ENCODE measurements at places on chromosomes 1 and 21.

DNA sequence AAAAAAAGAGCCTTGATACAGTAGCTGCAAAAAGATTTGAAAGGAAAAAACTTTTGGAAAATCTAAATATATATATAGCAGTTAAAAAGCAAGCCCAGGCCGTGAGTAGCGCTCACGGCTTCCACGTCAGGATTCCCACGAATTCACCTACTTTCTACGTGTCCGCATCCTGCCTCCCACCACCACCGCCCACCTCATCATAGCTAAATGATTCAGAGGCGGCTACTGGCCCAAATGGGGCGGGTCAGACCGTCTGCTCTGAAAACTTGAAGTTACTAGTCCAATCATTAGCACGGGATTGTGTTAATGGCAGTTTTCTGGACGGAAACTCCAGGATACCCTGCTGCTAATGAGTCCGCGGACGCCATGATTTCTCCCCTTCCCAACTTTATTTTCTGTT, 1.3 kb upstream of the CCSAP start:
- DNase-seq, result no peak

GRCh38 chr1:9361630-9362260, 69.1 kb downstream of the SPSB1 start:
- DNase-seq, result no peak

DNA sequence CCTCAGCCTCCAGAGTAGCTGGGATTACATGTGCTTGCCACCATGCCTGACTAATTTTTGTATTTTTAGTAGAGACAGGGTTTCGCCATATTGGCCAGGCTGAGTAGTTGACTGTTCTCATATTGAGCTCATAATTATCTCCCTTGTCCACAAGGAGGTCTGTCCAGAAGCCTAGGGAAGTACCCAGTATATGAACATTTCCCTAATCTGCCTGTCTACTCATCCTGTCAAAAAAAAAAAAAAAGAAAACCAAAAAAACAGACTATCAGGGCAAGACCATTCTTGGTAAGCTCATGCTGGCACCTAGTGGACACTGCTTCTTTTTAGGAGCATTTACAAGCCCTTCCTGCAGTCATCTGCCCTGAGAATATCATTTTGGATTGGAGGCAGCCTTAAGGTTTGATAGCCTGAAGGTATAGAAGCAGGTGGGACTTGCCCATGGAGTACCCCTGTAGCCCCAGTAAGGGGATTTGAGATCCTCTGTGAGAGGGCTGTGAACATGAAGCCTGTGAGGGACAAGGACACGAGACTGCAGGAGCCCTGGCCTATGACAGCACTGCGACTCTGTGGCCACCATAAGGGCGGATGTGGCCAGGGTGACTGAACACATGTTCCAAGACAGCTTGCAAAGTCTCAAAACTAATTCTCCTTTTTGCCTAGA, 10.8 kb upstream of the DUSP12 start:
- DNase-seq, result peak; percentile 65

DNA sequence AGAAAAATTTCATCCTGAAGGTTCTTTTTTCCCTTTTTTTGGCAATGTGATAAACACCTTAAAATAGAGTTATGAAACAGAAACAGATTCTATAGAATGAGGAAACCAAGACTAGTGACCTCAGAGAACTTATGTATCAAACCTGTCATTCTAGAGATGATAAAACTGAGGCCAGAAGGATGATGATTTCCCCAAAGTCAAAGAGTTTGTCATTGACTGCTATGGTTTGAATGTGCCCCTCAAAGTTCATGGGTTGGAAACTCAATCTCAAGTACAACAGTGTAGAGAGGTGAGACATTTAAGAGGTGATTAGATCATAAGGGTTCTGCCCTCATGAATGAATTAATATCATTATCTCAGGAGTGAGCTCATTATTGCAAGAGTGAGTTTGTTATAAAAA, 13.7 kb upstream of the BEND5 start:
- no peak for DNase-seq

GRCh38 chr1:36481771-36482723, 666 bp downstream of the CSF3R start:
- no peak for DNase-seq

- DNase-seq, result no peak
Measured at GRCh38 chr1:183635099-183635605, 431 bp downstream of the ARPC5 start.

- peak; percentile 75 for DNase-seq
Measured at GRCh38 chr1:23562137-23562876, 3.0 kb upstream of the ID3 start.

- DNase-seq, result no peak
Measured at GRCh38 chr1:60908159-60908558, 174.2 kb upstream of the NFIA start.

DNA sequence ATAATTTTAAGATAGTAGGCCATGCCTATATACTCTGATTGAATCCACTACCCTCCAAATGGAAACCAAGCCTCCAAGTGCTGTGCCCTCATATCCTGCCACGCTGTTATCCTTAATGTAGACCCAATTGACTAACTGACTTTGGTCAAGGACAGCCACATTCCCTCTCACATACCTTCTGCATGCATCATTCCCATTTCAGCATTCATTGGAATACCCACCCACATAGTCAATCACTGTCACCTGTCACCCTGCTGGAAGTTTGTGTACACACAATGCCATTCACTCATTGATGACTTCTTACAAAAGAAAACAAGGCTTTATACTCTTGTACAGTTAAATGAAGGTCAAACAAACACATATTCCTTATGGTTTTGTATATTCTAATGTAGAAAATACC, 221.1 kb upstream of the PBX1 start:
- no peak for DNase-seq

DNA sequence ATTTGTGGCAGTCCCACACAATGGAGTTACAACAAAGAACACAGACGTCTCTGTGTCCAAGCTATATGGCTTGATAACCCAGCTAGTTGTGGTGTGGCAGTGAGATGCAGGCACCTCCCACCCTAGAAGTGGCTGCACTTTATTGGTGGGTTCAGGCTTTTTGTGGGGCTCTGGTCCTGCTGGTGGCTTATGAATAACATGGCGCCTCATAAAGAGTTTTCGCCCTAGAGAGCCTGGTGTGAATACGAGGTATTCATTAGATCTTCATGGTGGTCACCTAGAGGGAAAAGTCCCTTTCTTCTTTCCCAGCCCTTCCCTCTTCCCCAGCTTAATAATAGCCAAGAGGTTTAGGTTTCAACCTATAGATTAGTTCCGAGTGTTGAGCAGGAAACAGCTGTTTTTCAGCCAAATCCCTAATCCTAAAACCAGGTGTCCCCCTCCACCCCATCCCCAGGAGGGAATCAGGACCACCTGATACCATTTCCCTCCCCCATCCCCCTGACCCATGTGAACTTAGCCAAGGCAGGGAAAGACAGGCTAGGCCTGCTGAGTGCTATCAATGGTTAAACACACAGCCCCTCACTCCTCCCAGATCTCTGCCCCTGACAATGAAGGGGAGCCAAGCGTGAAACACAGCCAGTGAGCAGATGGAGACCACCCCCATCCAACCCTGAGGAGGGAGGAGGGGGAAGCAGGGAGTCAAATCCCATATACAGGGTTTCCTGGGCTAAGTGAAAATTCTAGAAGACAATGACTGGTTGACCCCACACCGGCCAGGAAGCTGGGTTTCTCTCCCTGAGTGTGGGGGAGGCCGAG, 58.2 kb downstream of the NFASC start:
- DNase-seq, result no peak

- DNase-seq, result no peak
Measured at GRCh38 chr1:53398576-53399365, 60.4 kb upstream of the DMRTB1 start.

GRCh38 chr1:29836651-29837646, 600.6 kb downstream of the PTPRU start:
- DNase-seq, result no peak

GRCh38 chr1:55427606-55428005, 212.4 kb upstream of the USP24 start:
- DNase-seq, result no peak

DNA sequence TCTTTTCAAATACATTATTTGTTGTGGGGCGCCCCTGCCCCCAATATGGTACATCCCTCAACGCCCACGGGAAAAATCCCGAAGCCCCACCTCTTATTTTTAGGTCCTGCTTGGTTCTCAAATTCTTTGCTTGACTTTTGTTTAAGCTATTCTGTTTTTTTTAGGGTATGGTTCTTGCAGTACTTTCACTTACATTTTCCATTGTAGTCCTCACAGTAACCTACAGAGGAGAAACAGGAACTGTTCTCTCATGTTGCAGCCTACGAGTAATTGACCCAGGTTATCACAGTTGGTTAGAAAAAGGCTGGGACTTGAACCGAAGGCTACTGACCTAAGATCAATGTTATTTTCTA, 697 bp upstream of the C21orf91 start:
- no peak for DNase-seq

GRCh38 chr1:80375662-80376061, 1369.1 kb upstream of the ADGRL4 start:
- DNase-seq, result no peak

DNA sequence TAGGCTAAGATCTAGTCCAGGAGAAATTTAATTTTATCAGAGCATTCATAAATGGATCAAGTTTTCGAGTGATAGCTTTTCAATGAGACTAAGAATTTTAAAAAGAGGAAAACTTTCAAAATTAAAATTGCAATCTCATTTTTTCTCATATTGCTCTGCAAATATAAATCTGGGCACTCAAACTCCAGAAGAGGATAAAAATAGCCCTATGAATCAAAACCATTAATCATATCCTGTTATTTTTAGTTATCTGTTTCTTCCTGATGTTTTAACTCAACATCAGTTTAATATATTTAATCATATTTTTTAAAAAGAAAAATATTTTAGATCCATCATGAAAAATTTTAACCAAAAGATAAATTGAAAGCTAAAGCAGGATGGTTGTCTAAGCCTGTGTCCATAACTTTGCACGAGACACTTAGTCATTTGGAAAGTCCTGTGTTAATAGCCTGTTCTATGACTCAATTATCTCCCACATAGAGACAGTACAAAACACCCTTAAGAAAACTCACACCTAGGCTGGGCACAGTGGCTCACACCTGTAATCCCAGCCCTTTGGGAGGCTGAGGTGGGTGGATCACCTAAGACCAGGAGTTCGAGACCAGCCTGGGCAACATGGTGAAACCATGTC, 17.1 kb upstream of the PRRC2C start:
- DNase-seq, result no peak

GRCh38 chr1:211625040-211625439, 46.1 kb upstream of the SLC30A1 start:
- peak; percentile 48 for DNase-seq

GRCh38 chr1:109399326-109399957, 1.7 kb upstream of the SORT1 start:
- peak; percentile 73 for DNase-seq

GRCh38 chr21:27023186-27023585, 56.3 kb upstream of the ADAMTS5 start:
- no peak for DNase-seq

DNA sequence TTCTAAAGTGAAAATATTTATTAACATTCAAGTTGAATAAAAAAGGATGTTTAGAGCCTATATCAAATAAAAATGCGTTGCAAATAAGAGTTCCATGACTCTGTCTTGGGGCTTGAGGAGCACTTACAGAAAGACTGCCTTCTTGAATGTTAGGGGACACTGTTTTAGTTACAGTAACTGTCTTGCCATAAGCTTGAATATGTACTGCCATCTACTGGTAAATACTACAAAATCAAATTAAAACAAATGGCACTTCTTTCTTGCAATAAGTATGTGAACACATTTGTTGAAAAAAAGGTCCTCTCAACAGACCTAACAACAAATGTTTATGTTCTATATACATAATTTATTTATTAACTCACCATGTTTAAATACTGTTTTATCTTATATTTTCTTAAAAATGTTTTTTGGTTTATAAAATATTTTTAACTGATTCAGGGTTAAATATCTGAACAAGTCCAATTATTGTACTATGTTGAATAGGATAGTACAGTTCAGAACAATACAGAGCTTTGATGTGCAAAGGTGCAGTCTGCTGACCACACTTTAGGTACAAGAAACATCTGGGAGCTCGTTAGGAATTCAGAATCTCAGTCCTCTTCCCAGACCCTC, 199.5 kb downstream of the LRRIQ3 start:
- DNase-seq, result no peak

DNA sequence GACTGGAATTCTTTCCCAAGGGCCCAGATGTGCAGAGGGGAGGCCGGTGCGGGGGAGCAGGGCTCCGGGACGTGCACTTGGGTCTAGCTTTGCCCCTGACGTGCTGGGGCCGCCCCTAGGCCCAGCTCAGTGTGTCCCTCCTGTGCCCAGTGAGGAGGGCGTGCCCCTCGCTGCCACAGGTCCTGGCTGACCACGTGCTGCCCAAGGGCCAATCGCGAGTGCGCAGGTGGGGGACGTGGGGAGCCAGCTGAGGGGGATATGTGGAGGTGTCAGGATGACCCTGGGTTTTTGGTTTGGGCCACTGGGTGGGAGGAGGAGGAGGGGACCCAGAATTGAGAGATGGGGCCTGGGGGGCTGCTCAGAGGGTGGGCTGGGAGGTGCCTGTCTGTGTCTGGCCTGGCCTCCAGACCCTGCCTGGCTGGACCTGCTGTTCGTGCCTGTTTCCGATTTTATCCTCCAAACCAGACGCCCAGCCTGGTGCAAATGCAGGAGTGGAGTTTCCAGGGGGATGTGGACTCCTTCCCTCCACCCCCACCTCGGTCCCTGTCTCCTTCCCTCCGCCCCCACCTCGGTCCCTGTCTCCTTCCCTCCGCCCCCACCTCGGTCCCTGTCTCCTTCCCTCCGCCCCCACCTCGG, 6.1 kb upstream of the RNF223 start:
- no peak for DNase-seq

DNA sequence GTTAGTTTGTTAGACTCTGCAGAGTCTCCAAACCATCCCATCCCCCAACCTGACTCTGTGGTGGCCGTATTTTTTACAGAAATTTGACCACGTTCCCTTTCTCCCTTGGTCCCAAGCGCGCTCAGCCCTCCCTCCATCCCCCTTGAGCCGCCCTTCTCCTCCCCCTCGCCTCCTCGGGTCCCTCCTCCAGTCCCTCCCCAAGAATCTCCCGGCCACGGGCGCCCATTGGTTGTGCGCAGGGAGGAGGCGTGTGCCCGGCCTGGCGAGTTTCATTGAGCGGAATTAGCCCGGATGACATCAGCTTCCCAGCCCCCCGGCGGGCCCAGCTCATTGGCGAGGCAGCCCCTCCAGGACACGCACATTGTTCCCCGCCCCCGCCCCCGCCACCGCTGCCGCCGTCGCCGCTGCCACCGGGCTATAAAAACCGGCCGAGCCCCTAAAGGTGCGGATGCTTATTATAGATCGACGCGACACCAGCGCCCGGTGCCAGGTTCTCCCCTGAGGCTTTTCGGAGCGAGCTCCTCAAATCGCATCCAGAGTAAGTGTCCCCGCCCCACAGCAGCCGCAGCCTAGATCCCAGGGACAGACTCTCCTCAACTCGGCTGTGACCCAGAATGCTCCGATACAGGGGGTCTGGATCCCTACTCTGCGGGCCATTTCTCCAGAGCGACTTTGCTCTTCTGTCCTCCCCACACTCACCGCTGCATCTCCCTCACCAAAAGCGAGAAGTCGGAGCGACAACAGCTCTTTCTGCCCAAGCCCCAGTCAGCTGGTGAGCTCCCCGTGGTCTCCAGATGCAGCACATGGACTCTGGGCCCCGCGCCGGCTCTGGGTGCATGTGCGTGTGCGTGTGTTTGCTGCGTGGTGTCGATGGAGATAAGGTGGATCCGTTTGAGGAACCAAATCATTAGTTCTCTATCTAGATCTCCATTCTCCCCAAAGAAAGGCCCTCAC, at the start of gene OLIG2:
Gene OLIG2, plus strand, starts transcription at position 447 of the 954 bp plus-strand sequence. CDS start 928 bp downstream, outside the sequence.
- no peak for DNase-seq

Data from CD4-positive, alpha-beta T cell treated with Interleukin-1 beta for 1 hour (primary cell).